Cortex of kidney (tissue), 1 donor: ENCODE measurements at places on chromosomes 5 and 9.

GRCh38 chr9:37281541-37281940 lies 141.0 kb upstream of the GRHPR start:
- no peak for DNase-seq

GRCh38 chr5:1563051-1563461 lies 39.3 kb upstream of the LPCAT1 start:
- DNase-seq = no peak

- DNase-seq = no peak
Observed at GRCh38 chr9:25513509-25514033, 164.7 kb downstream of the TUSC1 start.

GRCh38 chr5:138467711-138468132 lies 2.4 kb downstream of the EGR1 start:
- no peak for DNase-seq

- no peak for DNase-seq
Observed at GRCh38 chr9:133725886-133726285, 12.3 kb downstream of the SARDH start.

GRCh38 chr5:149298842-149299404 lies 27.3 kb downstream of the AFAP1L1 start:
- DNase-seq = no peak

DNA sequence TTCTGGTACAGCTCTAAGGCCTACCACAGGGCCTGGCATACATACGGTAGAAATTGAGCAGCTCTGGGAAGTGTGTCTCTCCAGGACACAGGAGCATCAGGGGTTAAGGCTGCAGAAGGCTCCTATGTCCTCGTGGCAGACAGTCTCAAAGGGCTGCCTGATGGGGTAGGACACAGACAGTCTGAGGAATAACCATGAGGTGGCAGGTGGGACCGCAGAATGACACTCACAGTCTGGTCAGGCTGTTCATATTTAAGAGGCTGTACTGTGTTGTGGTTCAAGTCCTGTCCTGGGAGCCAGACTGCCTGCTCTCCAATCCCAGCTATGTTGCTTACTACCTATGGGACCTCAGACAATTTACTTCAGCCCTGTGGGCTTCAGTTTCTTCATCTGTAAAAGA lies 217.1 kb downstream of the TRIM32 start:
- no peak for DNase-seq

DNA sequence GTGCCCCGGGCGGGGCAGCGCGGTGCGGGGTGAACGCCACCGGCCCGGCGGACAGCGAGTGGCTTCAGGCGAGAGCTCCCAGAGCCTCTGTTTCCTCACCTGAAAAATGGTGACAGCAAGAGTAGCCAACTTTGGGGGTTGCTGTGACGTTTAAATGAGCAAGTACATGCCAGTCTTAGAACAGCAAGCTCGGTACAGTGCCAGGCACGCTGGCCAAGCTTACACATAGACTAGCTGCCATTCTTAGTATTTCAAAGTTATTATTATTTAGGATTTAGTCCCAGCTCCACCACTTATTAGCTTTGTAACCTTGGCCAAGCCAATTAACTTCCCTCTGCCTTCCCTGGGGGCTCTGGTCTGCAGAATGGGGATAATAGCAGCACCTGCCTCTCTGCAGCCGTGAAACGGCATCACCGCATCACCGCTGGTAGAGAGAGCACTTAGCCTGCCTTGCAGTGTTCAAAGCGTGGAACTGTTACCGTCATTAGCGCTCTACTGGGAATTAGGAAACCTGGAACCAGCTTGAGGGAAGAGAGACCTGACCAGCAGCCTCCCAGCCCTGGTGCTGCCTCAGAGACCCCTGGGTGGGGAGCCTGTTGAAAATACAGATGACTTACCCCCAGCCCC lies at the start of gene C9orf50:
Gene C9orf50 (minus strand): TSS at position 433 of the 627 bp plus-strand sequence. CDS start 527 bp downstream, outside the sequence.
- DNase-seq = no peak

DNA sequence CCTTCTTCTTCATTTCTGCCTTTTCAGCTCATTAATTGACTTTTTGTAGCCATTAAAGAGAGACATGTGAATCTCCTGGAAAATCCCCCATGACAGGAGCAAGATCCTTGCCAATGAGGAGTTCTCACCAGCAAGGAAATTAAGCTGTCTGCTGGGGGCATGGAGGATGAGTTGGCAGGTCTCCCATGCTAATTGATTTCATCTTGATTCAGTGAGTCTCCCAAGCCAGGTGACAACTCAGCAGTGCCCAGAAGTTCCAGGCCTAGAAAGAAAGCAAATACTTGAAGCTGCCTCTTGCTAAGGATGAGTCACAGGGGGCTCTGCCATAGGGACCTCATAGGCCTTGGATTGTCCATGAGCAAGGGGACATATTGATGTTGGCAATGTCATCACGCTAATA lies 30.0 kb upstream of the ADRA1B start:
- DNase-seq = no peak

DNA sequence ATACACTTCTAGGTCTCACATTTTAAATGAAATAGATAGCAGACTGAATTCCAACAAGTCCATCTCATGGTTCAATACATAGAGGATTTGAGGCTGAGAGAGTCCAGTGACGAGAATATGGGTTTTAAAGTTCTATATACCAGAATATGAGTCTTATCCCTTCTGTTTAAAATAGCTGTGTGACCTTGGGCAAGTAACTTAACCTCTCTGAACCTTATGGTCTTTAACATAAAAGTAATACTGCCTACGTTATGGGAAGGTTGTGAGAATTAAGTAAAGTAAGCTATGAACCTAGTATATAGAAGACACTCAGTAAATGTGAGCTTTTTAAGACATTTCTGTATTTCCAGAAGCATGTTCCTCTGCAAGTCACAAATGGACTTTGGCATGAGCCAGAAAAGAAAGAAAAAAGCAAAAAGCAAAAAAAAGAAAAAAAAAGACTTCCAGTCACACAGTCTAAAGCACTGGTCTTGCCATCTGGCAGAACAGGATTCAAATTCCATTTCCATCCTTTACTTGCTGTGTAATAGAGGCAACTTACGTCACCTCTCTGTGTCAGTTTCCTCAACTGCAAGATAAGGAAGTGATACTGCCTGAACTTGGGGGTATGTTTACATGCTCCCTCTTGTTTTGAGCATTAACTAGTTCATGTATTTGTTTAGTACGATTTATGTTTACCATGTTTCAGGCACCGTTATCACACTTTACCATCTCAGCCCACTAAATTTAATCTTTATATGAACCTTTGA lies 248.2 kb downstream of the TRIM32 start:
- DNase-seq = no peak
